ENCODE measurements at places on chromosomes 2 and 18.

DNA sequence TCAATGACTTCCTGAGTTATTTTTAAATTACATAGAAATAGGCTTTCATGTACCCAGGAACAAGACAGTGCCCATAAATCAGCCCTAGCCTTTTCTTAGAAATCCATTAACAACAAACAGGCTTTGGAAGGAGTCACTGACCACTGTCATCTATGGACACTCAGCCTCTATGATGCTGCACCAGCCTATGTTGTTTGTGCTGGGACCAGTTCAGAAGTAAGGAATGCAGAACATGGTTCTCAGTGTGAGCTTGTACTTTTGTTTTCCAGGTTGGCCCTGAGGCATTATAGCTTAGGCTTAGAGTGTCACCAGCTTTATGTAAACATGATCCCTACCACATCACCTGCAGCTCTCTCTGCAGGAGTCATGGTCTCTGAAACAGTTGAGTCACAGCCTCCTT is 335.7 kb upstream of the CDH7 start:
- no peak for DNase-seq

DNA sequence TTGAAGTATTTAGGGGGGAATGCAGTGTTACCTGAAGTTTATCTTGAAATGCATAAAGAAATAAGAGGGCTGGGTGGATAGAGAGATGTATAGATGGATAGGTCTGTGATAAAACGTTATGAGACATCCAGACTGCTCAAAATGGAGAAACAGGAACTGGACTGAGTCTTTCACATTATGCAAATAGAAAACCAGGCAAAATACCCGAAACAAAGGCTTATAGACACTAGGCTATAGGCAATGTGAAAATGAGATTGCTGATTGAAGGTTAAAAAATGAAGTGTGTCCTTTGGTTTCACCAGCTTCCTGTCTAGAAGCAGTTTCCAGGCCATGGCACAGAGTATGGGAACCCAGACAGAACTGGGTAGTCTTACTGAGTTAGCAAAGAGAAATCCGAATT is 24.9 kb upstream of the SLC3A1 start:
- DNase-seq, result no peak

GRCh38 chr2:211900000-211900399 is 638.6 kb downstream of the ERBB4 start:
- no peak for DNase-seq

DNA sequence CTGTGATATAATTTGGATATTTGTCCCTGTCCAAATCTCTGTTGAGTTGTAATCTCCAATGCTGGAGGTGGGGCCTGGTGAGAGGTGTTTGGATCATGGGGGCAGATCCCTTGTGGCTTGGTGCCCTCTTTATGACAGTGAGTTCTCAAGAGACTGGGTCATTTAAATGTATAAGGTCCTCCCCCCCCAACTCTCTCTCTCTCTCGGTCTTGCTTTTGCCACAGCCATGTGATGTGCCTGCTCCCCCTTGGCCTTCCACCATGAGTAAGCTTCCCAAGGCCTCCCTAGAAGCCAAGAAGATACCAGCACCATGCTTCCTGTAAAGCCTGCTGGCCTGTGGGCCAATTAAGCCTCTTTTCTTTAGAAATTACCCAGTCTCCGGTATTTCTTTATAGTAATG is 58.6 kb downstream of the FN1 start:
- DNase-seq, result no peak

DNA sequence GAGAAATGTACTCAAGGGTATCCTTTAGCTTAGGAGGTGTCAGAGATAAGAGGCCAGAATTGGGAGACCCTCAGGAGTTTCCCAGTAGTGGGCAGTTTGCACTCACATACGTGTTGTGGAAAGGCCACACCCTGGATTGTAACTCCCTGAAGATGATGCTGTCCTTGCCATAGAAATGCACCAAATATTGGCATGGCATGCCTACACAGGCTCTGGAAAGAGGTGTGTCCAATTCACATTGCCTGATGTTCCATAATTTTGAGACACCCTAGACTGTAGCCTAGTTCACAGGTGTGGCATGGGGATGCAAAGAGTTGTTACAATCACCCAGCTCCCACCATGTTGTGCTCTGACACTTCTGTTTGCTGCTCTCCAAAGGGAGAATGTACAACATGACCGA is 271.9 kb downstream of the CCDC85A start:
- DNase-seq, result no peak

- DNase-seq, result peak; percentile 88
Measured at GRCh38 chr2:72827966-72828646, 2.3 kb upstream of the EXOC6B start.

DNA sequence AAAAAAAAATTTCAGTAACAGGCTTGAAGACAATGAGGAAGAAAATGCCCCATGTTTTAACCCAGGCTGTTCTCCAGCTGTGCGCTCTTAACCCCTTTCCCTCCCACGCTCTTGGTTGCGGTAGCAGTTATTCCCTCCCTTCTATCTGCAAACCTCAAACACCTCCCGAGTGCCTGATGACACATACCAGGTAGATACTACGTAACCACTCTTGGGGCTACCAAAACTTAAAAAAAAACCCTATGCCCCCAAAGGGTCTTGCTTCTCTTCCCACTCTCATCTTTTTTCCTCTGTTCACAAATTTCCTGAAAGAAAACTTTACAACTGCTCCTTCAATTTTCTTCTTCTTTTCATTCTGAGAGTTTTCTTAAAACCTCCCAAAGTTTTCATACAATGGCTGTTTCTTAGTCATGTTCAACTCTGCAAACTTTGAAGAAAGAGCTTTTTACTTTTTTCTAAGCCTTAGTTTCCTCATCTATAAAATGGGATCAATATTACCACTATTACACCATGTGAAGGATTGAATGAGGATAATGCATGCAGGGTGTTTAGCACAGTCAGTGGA is 4.9 kb upstream of the DRC1 start:
- DNase-seq, result no peak

DNA sequence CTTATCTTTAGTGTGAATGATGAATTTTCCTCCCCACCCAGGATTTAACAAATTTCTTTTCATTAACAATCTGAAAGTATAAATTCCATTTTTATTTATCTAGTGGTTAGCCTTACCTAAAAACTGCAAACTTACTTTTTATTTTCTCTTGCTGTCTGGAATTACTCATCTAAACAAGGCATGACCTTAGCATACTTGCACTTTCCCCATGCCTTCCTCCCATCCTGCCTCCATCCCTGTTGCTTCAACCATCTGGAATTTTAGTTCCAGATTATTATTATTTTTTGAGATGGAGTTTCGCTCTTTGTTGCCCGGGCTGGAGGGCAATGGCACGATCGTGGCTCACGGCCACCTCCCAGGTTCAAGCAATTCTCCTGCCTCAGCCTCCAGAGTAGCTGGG is 35.6 kb downstream of the GDF7 start:
- DNase-seq, result no peak

DNA sequence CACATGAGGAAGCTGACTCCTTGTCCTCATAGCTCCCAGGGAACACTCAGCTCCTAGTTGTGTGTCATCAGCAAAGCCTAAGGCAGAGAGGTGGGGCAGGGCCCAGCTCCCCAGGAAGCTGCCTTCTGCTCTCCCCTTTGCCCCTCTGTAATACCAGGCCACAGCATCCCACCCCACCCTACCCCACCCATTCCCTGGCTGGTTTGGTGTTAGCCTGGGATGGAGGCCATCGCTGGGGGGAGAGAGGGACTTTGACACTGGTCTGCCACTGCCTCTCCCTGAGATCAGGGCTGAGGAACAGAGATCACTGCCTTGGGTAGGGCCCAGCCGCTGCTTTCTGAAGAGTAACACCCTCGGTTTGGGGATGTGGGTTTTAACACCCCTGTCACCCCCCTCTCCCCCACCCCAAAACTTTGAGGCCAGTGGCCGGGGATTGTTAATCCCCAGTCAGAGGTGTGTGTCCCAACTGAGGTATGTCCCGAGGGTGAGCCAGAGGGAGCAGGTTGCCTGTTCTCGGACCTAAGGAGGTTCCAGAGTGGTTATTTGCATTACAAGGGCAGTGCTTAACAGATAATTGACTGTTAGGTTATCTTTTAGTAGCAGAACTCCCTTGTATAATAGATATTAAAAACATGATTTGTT is 41.4 kb downstream of the TET3 start:
- DNase-seq, result no peak

GRCh38 chr2:49490710-49491109 is 336.4 kb upstream of the FSHR start:
- DNase-seq, result no peak

- no peak for DNase-seq
Measured at GRCh38 chr2:48725696-48726494, 29.6 kb downstream of the LHCGR start.

DNA sequence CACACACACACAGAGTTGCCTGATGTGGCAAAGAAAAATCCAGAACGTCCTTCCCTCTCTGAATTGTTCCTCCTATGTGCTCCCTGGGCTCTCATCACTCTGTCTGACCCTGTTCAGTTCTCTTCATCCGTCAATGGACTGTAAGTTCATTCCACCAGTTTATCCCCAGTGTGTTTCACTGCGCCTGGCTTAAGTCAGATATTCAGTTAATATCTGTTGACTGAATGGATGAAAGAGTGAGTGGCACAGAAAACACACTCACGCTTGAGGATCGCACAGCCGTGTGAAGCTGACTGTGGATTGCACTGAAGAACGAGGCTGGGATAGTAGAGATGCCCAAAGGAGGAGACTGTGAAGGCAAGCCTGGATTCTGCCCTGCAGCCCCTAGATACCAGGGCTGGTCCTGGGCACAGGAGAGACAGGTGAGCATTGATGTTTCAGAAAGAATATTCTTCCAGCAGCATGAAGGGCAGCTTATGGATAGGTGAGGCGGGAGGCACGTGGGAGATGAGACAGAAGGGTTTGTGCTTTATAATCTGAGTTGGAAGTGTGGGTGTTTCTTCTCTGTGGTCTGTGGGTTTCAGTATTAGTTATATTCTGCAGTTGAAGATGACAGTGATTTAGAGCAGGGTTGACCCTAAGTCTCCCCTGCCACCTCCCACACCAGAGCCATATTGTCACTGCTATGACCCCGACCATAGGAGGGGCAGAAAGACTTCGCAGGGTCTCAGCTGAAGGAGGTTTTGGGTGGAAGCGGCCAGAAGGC is 129.9 kb downstream of the SOCS6 start:
- peak; percentile 41 for DNase-seq

DNA sequence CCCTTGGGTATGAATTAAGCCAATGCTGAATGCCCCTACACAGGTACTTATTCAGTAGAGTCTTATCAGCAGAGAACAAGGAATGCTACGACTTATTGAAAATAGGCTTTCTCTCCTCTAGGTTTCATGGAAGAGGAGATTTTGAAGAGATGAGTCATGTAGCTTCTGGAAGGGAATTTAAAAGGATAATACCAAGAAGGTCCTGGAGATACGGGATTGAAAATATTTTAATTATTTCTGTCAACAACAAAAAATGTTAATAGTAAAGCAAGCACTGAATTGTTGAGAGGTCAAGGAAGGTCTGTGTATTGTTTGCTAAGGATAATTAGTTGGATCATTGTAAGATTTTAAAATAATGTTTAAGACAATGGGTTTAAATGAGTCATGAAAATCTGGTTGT is 293.0 kb upstream of the SPHKAP start:
- DNase-seq, result peak; percentile 47

DNA sequence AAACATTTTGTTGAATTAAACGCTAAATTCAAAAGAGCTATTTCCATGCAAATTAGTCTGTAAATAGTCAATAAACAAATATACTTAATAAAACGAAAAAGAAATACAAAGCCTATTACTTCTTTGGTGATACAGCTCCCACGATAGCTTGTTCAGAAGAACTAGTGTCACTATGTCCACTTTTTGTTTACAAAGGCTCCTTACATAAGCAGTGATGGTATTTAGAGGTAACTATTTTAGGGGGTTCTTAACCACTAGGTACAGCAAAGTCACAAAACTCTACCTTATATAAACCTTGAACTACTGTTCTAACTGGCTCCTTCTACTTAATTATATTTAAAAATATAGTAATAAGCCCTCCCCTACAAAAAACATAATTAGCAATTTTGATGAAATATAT is 21.9 kb downstream of the ALS2 start:
- no peak for DNase-seq

DNA sequence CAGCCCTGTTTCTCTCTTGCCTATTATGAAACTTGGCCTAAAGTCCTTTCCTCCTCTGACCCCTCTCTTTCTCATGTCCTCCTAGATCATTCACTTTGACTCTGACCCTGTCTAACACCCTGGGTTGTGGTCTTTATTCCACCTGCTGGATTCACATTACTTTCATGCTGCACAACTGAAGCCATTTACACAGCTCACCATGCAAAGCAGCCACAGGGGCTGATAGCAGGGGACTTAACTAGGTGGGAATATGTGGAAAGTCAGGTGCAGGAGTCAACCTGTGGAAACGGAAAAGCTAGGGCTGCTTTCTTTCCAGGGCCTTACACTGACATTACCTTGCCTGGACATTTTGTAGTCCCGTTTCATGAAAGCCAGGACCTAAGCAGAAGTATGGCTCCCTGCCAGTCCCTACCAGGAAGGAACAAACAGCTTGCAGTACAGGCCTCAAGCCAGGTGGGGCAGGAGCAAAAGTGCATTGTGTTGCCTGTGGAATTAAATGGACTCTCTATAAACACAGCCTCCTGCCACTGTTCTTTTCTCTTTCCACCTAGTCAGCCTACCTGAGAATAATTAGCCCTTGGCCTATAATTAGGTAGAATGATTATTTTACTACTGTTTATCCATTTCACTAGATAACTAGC is 11.8 kb downstream of the MAPRE3 start:
- DNase-seq, result peak; percentile 43

DNA sequence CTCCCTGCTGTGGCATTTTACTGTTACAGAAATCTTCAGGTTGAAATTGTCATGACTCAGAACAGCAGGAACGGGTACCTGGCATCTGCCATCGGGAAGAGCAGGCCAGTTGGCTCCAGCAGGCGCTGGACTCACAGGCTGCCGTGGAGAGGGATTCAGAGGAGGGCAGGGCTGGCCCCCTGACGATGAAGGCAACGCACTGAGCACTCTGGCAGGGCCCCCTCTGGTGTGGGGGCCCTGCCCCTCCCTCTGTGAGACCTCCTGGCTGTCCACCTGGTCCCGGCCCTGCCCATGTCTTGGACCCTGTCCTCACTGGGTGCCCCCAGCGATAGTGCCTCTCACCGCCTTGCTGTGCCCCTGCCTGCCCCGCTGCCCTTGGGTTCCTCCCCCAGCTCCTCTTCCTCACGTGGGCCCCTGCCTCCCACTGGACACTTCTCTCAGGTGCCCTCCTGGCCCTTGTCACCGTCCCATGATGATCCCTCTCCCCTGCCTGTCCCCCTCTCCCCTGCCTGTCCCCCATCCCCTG is 23.3 kb upstream of the ALLC start:
- no peak for DNase-seq

DNA sequence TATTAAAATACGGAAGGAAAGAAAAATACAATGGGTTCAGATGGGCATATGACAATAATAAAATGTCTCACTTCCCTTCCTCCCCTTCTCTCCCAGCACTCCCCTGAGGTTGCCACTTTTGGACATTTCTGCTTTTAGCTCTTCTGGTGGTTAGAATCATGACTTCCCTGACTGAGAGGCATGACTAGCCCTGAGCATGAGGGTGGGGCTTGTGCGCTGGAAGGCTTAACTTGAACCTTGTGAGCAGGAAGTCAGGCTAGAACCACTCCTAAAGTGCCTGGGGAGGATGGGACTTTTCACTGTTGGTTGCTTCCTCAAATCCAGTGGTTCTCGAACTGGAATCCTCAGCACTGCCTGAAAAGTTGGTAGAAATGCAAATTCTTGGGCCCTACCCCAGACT is 19.7 kb upstream of the ARHGAP25 start:
- no peak for DNase-seq

- DNase-seq, result peak; percentile 30
Measured at GRCh38 chr2:51812138-51812866, 780.4 kb upstream of the NRXN1 start.
